ENCODE measurements at places on chromosomes 2 and 18.

DNA sequence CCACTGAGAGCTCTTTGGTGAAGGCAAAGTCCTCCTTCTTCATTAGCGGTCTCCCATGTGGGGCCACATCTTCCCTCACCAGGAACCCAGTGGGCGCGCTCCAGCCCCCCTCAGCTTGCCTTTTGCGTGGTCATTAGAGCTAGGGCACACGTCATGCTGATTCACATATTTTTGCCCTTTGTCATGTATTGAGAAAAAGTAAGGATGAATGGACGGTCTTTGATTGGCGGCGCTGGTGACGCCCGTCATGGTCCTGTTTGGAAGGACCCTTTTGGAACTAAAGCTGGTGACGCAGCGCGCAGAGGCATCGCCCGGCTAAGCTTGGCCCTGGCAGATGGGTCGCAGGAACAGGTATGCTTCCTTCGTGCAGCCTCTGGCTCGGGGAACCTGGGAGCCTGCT, 3.1 kb downstream of the SLC14A1 start:
- DNase-seq, result no peak

- no peak for DNase-seq
Measured at GRCh38 chr18:52288403-52289004, 51.5 kb upstream of the DCC start.

DNA sequence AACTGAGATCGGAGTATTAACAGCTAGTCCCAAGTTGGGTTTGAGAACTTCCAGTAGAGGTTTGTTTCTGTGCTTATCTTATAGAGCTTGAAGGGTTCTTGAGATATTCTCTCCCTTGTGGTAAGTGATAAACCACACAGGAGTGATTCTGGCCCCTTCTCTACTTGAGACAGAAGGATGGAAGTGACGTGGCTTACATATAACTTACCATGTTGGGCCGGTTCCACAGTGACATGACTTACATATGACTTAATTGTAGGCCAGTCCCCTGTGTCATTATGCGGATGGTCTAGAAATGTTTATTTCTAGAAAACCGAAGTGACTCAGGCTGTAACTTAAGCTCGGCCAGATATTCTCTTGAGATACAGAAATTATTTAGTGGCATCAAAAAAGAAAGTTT, 62.7 kb downstream of the TRAPPC12 start:
- DNase-seq, result no peak

- DNase-seq, result no peak
Measured at GRCh38 chr2:78061301-78061700, 539.1 kb upstream of the LRRTM4 start.

DNA sequence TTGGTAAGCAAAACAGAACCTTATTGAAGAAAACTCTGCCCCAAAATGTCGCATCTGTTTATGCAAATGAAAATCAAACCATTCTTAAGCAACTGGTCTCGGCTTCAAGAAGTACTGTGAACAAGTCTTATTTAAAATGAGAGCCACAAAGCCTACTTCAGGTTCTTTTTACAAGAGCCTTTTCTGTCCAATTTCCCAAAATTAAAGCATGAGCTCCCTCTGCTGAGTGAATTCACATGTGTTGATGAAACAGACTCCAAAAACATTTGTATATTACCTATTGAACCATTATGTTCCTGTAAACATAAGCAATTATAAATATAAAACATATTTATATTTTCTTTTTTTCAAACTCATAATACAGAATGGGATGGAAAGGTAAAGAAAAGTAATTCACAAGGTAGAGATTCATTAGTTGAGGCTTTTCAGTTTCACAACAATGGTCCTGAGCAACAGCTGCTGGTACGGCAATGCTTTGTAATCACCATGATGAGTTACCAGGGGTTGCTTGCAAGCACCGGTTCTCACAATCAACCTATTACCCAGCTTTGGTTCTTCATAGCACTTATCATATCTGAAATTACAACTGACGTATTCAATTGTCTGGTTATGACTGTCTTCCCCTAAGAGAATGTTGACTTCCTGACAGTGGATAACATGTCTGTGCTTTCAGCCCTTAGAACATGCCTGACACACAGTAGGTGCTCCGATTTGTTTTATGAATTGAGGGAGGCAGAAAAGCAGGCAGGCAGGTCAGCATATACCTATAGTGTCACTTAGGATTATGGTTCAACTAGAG, 108.4 kb upstream of the BZW1 start:
- no peak for DNase-seq

DNA sequence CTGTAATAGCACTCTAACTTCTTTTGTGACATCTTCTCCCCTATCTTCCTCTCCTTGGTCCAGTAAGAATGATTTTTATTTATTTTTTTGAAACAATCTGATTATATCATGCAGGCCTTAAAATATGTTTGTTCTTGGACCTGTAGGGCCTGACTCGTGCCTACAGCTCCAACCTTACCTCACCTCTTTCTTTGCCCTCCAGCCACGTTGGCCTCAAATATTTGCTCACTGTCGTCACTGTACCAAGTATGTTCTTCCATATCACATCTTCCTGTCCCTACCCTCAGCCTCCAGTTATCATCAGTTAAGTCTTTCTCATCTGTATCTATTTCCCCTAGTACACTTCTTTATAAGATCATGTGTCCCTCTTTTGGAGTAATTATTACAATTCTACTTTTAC, 125.5 kb downstream of the CDH7 start:
- no peak for DNase-seq

DNA sequence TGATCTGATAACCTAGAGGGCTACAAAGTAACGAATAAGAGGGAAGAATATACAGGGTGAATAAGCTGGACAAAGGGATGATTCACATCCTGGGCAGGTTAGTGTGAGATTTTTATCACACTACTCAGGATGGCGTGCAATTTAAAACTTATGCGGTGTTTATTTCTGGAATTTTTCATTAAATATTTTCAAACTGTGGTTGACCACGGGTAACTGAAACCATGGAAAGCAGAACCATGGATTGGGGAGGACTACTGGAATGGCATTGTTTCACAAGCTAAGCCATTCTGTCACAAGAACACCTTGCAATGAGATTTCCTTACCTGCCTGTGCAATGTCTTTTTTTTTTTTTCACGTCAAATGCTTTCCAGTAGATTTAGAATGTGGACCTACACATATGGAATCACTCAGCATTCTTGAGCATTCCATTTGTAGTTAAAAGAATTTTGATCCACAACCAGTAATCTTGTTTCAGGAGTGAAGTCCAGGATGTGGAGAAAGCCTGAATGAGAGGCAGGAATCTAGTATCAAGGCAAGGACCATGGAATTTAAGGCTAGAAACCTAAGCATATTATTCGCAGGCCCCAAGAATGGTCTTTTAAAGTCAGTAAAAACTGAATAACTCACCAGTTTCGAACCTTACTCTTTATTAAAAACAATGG, 8.0 kb upstream of the CDK15 start:
- no peak for DNase-seq

- no peak for DNase-seq
Measured at GRCh38 chr2:236010920-236011685, 157.1 kb downstream of the GBX2 start.

GRCh38 chr2:96105994-96106715, 10.2 kb downstream of the ADRA2B start:
- no peak for DNase-seq
